ENCODE measurements at places on chromosomes 5 and 9. TPM values are rescaled to one million over a fixed set of nuclear protein-coding genes. Genes with fewer than 3 reads are reported as not detected.

Gene DOLPP1
- total RNA-seq, result 7.9 TPM

Gene LTC4S
- 10.6 TPM for total RNA-seq

Gene NRG2
- total RNA-seq, result 6.5 TPM

Gene C9
- not detected for total RNA-seq

Gene PCDHGA2
- 2.9 TPM for total RNA-seq

Gene BTNL3
- total RNA-seq, result 0.26 TPM

Gene FOXD4L3
- not detected for total RNA-seq

Gene ZFP37
- total RNA-seq, result 0.33 TPM

Gene CD14
- 19.2 TPM for total RNA-seq

Gene SPACA9
- 2.3 TPM for total RNA-seq

Gene PDLIM7
- 15.8 TPM for total RNA-seq

Gene PRRT1B
- total RNA-seq, result 0.33 TPM

Gene NUTM2G
- not detected for total RNA-seq

Gene NIPAL4
- total RNA-seq, result not detected

Gene C9orf50
- not detected for total RNA-seq

Gene EXOC3
- total RNA-seq, result 32.2 TPM

Gene ARL14EPL
- not detected for total RNA-seq

Gene HSPB3
- total RNA-seq, result not detected

Gene CRHBP
- 0.66 TPM for total RNA-seq

Gene OR13C3
- not detected for total RNA-seq

Gene CTNND2
- 82.4 TPM for total RNA-seq

Gene S1PR3
- total RNA-seq, result 2.3 TPM

Gene C9orf43
- total RNA-seq, result 1.6 TPM

Gene PCDHB15
- 3.1 TPM for total RNA-seq

Gene CYSRT1
- not detected for total RNA-seq

Gene HMGXB3
- 43.5 TPM for total RNA-seq

Gene LRRC19
- total RNA-seq, result 0.78 TPM

Gene SETX
- total RNA-seq, result 26.7 TPM

Gene MARVELD2
- total RNA-seq, result 15.5 TPM

Gene TMEM252
- not detected for total RNA-seq

Gene DMRT3
- not detected for total RNA-seq

Gene C5orf34
- total RNA-seq, result not detected
